GM03348 (cell line): ENCODE measurements at places on chromosomes 16 and 17.
A peak's percentile ranks its signal among the peaks of the same experiment; 100 is the strongest.

- peak; percentile 36 for DNase-seq
Observed at GRCh38 chr17:20206068-20206467, 196.9 kb downstream of the SPECC1 start.

DNA sequence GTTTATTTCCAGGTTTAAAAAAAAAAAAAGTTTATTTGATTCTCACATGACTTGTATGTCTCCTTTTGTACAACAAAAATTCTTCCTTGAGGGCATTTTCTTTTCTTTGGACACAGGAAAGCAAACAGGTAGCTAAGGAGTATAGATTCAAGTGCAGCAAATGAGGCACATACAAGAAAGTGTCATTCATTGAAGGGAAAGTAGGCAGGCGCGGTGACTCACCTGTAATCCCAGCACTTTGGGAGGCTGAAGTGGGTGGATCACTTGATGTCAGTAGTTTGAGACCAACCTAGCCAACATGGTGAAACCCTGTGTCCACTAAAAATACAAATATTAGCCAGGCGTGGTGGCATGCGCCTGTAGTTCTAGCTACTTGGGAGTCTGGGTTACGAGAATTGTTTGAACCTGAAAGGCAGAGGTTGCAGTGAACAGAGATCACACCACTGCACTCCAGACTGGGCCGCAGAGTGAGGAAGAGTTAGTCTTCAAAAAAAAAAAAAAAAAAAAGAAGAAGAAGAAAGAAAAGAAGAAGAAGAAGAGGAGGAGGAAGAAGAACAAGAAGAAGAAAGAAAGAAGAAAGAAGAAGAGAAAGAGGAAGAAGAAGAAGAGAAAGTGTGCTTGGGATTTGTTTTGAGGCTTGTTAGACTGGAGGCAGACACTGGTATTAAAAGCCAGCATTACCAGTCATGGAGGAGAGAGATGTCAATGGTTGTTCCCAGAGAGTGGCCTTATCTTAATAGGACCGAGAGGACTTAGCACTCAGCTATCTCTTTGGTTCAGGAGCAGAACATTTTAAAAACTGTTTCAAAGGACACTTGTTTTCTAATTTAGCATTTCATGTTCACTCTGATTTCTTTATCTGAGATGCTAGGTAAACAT lies 19.7 kb downstream of the GINS3 start:
- no peak for DNase-seq

GRCh38 chr17:43360376-43360738 lies 38.4 kb upstream of the ARL4D start:
- peak; percentile 48 for DNase-seq

GRCh38 chr17:34241062-34241461 lies 14.0 kb upstream of the CCL2 start:
- DNase-seq = peak; percentile 47

GRCh38 chr17:1755827-1756262 lies 6.0 kb upstream of the SERPINF1 start:
- no peak for DNase-seq

- no peak for DNase-seq
Observed at GRCh38 chr16:80337786-80338185, 203.0 kb upstream of the DYNLRB2 start.

DNA sequence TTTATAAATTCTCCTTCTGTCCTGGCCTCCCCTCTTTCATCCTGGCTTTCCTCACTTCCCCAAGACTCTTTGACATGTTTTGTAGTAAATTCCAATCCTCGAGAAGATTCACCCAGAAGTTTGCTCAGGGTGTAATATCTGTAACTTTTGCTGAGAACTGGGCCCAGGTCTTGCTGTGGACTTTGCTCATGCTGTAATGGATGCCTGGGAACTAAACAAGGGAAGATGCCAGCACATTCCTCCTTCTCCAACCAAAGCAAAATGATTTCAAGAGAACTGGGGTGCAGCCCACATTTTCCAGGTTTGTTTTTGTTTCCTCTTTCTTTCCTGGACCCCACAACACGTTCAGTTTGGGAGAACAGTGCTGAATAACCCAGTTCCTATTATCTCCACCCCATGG lies 6.6 kb upstream of the SALL1 start:
- no peak for DNase-seq

DNA sequence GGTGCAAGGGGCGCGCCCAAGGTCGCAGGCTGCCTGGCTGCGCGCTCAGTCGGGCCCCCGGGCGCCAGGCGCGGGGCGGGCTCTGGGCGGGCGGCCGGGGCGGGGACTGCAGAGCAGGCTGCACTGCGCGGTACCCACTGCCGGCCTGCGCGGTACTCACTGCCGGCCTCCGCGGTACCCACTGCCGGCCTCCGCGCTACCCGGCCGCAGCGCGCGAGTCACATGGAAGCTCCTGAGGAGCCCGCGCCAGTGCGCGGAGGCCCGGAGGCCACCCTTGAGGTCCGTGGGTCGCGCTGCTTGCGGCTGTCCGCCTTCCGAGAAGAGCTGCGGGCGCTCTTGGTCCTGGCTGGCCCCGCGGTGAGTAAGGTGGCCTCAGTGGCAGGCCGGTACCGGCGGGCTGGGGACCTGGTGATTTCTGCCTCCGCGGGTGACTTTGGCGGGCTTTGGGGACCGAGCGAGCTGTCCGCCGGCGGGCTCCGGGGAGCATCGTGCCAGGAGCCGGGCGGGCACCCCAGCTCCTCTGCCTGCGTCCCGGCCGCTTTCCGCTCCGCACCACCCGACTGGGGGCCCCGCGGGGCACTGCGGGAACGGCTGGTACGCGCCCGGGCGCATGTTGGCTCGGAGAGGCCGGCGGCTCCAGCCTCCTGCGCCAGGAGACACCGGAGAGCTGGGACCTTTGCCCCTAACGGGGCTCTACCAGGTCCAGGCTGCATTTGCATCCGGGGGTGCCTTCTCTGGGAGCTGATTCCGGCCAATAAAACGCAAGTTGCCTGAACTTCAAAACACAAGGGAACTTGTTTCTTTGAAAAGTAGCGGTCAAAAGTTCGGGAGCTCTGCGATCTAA lies at the start of gene SLC47A1:
Gene SLC47A1, plus strand, starts transcription at position 137 of the 844 bp plus-strand sequence. Its CDS starts 86 bp downstream, at position 223.
- DNase-seq = peak; percentile 70
